ENCODE measurements at places on chromosomes 16 and 17.
A peak's percentile ranks its signal among the peaks of the same experiment; 100 is the strongest.

- peak; percentile 76 for DNase-seq
Observed at GRCh38 chr17:75996665-75997590, 3.7 kb upstream of the CDK3 start.

- DNase-seq, result no peak
Observed at GRCh38 chr17:55350825-55351205, 70.8 kb downstream of the MMD start.

GRCh38 chr16:62225675-62226074 is 189.4 kb upstream of the CDH8 start:
- peak; percentile 7 for DNase-seq

GRCh38 chr17:72691586-72691985 is 400.9 kb downstream of the SLC39A11 start:
- DNase-seq, result peak; percentile 74

DNA sequence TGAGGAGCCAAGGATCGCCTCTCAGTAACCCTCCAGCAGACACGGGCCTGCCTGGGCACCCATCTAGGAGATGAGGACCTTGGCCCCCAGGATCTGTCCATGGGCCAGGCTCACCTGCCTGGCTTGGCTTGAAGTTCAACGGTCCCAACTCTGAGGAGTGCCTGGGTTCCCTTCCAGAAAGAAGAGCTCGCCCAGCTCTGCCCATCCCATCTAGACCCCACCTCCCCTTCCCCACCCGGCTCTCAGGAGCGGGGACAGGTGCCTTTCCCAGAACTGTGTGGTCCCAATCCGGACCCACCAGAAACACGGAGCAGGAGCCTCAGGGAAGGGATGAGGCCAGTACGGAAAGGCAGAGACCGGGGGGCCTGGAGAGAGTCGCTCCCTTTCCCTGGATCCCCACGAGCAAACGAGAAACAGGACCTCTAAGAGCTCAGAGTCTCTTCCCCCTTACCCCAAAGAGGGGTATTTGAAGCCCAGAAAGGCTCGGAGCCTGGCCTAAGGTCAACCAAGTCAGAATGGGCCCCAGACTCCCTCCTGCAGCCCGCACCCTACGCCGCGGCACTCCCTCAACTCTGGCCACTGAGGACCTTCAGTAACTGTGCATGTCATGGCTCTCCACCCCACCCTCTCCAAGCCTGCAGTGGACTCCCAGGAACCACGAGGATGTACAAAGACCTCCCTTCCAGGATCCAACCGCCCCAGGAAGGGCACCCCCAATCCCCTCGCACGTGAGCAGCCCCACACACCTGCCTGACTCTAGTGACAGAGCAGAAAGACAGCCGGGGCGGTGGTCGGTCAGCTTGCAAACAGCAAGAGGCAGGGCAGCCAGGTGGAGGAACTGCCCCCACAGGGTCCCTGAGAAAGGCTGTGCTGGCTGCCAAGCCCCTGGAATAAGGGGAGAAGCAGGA is 5.4 kb downstream of the CLUH start:
- DNase-seq, result no peak

DNA sequence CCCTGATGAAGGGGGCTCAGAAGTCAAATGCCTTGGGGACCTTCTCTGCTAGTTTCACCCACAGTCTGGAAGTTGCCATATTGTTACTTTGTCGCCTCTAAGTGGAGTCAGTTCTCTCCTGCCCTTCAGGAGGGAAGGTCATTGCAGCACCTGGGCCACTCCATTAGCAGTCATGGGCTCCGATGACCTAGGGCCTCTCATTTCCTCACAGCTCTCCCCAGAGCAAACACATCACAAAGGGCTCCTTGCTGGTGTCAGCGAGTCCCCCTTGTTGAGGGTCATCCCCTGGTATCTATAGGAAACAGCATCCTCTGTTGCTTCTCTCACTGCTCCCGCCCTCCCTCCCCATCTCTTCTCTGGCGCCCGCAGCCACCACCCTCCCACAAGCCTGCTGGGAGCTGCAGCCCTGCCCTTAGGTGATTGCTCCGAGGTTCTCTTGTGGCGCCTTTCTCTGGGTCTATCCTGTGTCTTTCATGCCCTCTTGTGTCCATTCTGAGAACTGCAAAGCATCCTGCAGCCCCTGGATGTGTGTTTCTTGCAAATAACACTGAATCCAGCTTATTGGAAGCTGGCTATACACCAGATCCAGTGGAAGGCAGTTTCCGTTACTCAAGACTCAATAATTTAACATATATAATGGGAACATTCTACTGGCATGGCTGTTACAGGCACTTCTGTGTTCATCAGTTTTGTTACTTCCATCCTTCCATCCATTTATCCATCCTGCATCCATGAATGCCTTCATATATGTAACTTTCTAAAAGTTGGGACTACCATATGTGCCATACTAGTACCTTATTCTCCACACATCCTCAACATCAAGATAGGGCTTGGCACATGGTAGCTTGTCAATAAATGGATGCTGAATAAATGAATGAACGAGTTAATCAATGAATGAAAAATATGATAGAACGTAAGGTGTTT is 21.2 kb downstream of the PDILT start:
- peak; percentile 78 for DNase-seq

- peak; percentile 85 for DNase-seq
Observed at GRCh38 chr17:77319211-77320043, 178.7 kb downstream of the SEC14L1 start.
